Panc1 (cell line): ENCODE measurements at places on chromosomes 7 and 10. TPM values are rescaled to one million over a fixed set of nuclear protein-coding genes. Genes with fewer than 3 reads are reported as not detected.

The CADPS2 gene
- 1.6 TPM for total RNA-seq

DNA sequence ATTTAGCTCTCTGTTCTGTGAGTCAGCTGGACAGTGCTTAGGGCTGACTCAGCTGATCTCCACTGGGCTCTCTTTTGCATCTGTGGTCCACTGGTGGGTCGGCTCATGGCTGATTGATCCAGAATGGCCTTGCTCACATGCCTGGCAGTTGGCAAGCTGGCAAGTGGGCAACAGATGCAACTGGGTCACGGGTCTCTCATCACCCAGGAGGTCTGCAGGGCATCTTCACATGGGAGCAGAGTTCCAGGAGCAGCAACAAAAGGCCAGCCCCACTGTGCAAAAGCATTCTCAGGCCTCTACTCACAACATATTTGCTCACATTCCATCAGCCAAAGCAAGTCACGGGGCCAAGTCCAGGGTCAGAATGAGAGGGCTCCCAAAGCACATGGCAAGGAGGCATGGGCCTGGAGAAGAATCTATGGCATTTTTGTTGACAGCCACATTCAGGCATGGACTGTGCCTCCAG is 98.8 kb downstream of the OAT start:
- no peak for DNase-seq

The RAB18 gene
- 55.4 TPM for total RNA-seq

- no peak for DNase-seq
Measured at GRCh38 chr7:2353936-2354185, 766 bp upstream of the EIF3B start.

DNA sequence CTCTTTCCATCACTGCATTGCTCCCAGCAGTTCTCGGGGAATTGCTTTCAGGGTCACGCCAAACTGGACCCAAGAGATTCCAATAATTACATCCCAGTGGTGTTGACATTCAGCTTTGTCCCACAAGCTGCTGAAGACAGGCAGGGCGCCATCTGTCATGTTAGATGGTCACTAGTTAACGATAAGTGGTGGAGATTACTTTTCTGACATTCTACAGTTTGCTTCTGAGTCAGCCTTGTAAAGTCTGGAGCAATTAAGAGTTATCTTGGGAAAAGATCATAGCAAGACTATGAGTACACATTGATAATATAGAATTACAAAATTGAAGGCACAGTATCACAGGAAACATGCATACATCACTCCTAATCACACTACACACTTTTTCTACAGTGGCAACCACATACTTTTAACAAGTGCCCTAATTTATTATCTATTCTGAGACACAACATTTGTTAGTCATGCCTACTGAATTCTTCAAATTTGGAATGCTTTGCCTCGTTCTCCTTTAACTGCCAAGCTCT is 41.9 kb downstream of the SEMA3C start:
- no peak for DNase-seq

- DNase-seq = no peak
Measured at GRCh38 chr10:26448706-26449435, 10.7 kb downstream of the APBB1IP start.

DNA sequence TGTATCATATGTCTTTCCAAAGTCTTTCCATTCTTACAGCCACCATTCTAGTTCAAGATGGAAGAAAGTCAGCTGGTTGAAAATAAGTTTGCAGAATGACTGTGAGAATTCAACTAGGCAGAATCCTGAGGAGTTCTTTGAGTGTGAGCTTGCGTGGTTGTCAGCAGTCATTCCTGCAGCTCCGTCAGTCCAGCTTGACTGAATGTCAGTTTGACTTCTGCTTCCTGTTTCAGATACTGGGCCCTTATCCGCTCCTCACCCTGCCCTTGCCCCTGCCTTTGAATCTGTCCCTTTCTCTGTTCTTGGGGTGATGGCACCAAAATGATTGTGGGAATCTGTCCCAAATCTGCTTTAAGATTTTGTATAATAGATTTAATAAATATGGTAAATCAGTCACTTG is 27.8 kb downstream of the SLC26A5 start:
- DNase-seq = no peak

GRCh38 chr10:22599636-22600228 is 114.6 kb downstream of the PIP4K2A start:
- no peak for DNase-seq

DNA sequence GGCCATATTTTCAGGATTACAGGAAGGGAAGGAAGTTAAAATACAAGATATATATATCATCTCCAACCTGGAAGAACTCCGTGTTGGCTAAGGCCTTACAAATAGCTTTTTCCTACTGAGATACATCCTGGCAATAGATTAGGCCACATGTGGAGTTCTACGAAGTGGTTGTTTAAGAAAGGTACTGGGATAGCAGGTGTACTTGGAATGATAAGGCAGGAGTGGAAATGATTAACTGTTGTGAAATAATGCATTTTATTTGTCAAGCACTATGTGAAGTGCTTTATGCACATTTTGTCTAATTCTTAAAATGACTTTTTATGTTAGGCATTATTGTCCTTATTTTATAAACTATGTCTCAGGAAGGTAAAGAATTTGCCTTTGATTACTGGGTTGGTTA is 18.9 kb upstream of the SMIM30 start:
- DNase-seq = no peak

The DDX50 gene
- total RNA-seq = 46.9 TPM

- DNase-seq = no peak
Measured at GRCh38 chr10:112092519-112092918, 91.0 kb downstream of the GPAM start.

The NACAD gene
- 5.3 TPM for total RNA-seq
